ENCODE measurements at places on chromosomes 5 and 9. TPM values are rescaled to one million over a fixed set of nuclear protein-coding genes. Genes with fewer than 3 reads are reported as not detected.

KDM3B gene
- total RNA-seq = 97.5 TPM

GLDC gene
- not detected for total RNA-seq

LRRC70 gene
- total RNA-seq = 1.2 TPM

KCTD16 gene
- 0.13 TPM for total RNA-seq

SMIM33 gene
- not detected for total RNA-seq

FGF18 gene
- 0.42 TPM for total RNA-seq

PCDHGA2 gene
- total RNA-seq = 0.18 TPM

FOXD4 gene
- not detected for total RNA-seq

ORM2 gene
- total RNA-seq = not detected

MEIKIN gene
- total RNA-seq = 2.8 TPM

IL13 gene
- 0.31 TPM for total RNA-seq

GPR150 gene
- total RNA-seq = 1.6 TPM

SEMA4D gene
- total RNA-seq = 565 TPM

NDUFA8 gene
- total RNA-seq = 18.3 TPM

RASEF gene
- not detected for total RNA-seq

TGFBI gene
- 11.7 TPM for total RNA-seq

PAM gene
- 10.1 TPM for total RNA-seq

ENC1 gene
- total RNA-seq = 0.65 TPM

TPM2 gene
- 92.3 TPM for total RNA-seq

DAPK1 gene
- total RNA-seq = 1.9 TPM

MELK gene
- not detected for total RNA-seq

ZNF169 gene
- 21.8 TPM for total RNA-seq

FXN gene
- 19.3 TPM for total RNA-seq

CDX1 gene
- not detected for total RNA-seq

BTNL3 gene
- total RNA-seq = not detected

DIAPH1 gene
- 171 TPM for total RNA-seq

DAB2 gene
- total RNA-seq = 2.2 TPM

SPINK13 gene
- total RNA-seq = not detected

NME5 gene
- not detected for total RNA-seq

TRPM3 gene
- total RNA-seq = not detected

SLC46A2 gene
- total RNA-seq = not detected

ARL10 gene
- 15.0 TPM for total RNA-seq

MSX2 gene
- total RNA-seq = not detected

C9orf153 gene
- 1.1 TPM for total RNA-seq

ASS1 gene
- not detected for total RNA-seq

RCL1 gene
- 26.1 TPM for total RNA-seq

LVRN gene
- 0.38 TPM for total RNA-seq

TMEM174 gene
- total RNA-seq = not detected

FSTL4 gene
- total RNA-seq = 1.5 TPM

ECM2 gene
- not detected for total RNA-seq

LHX6 gene
- total RNA-seq = 0.60 TPM

SLC36A3 gene
- total RNA-seq = not detected

CCDC171 gene
- total RNA-seq = 3.2 TPM

NIM1K gene
- 0.26 TPM for total RNA-seq

PAEP gene
- not detected for total RNA-seq

SOWAHA gene
- total RNA-seq = not detected

HRH2 gene
- 2.0 TPM for total RNA-seq

ANKDD1B gene
- 0.75 TPM for total RNA-seq

SHC3 gene
- 0.42 TPM for total RNA-seq

LTC4S gene
- 5.5 TPM for total RNA-seq

PELO gene
- 8.5 TPM for total RNA-seq

MLLT3 gene
- 64.7 TPM for total RNA-seq

ASTN2 gene
- total RNA-seq = 2.9 TPM

ST8SIA4 gene
- 28.1 TPM for total RNA-seq

GABBR2 gene
- total RNA-seq = not detected

Data from naive thymus-derived CD8-positive, alpha-beta T cell (primary cell).